ENCODE measurements at places on chromosomes 16 and 17.

DNA sequence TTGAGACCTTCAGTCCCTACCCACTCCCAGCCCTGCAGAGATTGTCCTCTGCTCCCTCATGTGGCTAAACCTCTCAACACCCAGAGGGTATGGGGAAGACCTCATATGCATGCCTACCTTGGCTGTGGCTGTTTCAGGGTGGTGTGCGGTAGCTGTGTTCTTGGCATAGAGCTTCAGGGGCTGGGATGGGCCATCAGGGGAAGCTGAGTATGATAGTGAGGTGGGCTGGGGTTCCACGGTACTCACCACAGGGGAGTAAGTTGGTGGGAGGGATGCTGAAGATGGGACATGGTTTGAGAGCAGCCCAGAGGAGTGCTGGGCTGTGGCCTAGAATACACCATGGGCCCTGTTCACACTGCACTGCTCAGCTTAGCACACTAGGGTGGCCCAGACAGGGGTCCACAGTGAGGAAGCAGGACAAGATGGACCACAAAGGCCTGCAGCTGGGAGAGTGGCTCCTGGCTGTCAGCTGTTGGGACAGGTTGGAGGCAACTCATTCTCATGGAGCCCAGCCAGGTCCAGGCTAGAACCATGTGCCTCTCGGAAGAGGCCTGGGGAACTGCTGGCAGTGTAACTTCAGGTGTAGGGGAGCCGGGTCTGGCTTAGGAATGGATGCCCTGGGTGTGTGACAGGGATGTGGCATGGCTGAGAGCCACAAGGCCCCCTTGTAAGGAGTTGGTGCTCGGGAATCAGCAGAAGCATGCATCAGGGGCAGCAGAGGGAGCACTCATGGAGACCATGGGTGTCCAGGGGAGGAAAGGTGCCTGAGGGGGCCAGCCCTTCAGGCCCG is 3.1 kb downstream of the MFAP4 start:
- DNase-seq = no peak

DNA sequence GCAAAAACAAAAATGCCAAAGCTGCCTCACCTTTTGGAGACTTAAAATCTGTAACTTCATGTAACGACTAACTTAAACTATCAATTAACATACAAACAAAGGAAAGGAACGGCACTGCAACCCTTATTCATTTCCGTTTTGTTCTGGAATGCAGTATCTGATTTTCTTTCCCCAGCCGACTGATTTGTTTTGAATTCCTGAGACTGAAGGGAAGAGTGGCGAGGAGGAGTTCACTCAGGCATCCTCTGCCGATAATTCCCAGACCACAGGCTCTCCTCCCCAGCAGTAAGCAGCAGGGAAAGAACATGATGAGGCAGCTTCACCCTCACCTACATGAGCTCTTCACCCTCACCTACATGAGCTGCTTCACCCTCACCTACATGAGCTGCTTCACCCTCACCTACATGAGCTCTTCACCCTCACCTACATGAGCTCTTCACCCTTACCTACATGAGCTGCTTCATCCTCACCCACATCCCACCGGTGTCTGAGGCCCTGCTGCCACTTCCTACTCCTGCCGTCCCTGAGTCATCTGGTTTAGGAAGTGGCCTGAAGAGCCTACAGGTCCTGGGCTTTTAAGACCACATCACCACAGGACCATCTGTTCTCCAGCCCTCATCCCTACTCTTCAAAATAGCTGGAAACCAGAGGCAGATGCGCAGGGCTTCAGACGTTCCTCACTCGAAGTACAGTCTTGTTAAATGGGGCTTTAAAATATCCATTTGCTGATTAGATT is 168.0 kb upstream of the RPH3AL start:
- no peak for DNase-seq

GRCh38 chr16:88851616-88852015 is 5.1 kb downstream of the GALNS start:
- no peak for DNase-seq

DNA sequence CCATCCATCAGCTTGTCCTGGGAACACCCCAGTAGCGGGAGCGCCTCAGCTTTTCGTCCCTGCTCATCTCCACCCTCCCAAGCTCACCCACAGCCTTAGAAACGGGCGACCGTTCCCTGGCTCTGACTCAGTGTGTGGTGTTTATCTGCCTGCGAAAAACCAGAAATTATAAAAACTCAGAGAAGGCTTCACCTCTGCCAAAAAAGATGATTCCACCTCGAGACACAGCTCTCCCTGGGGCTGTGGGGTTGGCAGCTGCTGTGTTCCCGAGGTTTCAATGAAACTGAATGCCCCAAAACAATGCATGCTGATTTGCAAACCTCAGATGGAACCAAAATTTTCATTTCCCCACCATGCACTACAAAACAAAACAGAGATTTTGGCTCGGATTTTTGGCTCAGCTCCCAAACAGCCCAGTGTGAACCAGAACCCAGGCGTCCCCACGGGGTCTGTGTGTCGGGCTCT is 62.4 kb upstream of the MED9 start:
- DNase-seq = peak; percentile 70

- no peak for DNase-seq
Measured at GRCh38 chr17:82023447-82024241, 539 bp downstream of the LRRC45 start.

Measured in MCF 10A (cell line).